ENCODE measurements at places on chromosomes 1 and 21.
A peak's percentile ranks its signal among the peaks of the same experiment; 100 is the strongest.

DNA sequence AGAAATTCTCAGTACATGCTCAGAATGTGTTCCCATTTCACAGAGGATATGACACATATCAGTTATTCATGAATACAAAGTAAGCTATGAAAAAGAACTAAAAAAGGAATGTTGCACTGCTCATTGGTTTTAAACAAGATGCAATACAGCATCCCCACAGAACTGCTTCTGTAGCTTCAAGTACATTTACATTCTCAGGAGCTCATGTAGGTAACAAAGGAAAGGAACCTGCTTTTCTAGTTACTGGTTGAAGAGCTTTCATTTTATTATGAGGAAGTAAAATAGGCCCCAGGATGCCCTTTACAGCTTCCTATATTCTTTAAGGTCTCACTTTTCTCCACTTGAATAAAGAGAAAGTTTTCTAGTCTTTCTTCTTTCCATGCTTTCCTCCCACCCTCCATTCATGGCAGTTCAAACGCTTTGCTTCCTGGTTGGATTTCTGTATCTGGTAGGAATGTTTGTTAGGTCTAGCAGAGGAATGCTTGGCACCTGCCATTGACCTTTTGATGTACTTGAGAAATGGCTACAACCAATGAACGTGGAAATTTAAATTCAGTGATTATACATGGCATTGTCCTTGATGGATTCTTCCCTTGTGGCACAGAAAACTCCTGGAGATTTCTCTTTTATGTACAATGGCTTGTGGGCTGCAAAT, 27.1 kb upstream of the KCNK2 start:
- no peak for DNase-seq

- DNase-seq: peak; percentile 17
These were observed 567.6 kb downstream of the MRPL39 start for GRCh38 chr21:25039461-25040380.

GRCh38 chr1:233295975-233296322, 424 bp upstream of the PCNX2 start:
- DNase-seq: no peak

DNA sequence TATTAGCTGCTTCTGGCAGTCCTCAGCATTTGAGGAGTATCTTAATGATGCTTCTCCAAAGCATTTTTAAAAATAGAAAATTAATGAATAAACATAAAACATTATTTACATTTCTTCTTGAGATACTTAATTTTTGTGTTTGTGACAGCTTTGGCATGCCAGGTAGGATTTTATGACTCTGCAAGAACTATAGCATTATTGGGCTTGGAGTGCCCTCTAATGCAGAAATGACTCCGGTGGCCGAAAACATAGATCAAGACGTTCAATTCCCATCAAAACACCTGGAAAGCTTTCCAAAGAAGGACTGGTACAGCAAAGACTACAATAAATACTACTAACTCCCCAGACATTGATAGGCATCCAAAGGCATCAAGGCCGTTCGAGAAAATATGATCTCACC, 366.4 kb upstream of the CXADR start:
- DNase-seq: no peak

DNA sequence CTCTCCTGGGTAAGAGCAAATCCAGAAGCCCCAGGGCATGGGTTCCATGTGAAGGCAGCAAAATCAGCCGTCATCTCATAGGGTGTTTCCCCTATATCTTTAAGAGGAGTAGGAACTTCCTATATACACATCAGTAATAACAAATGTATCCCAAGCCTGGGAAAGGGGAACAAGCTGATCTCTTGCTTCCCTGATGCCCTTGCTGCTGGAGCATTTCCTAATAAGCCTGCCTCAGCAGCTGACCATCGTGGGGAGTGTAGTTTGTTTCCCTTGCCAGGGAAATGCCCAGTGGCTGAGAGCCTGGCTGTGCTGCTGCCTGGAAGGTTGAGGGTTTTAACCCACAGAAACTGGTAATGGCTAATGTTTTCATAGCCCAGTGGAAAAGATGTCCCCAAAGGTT, 177.0 kb downstream of the NPHP4 start:
- no peak for DNase-seq

GRCh38 chr1:115156826-115157468, 67.6 kb upstream of the TSPAN2 start:
- DNase-seq: no peak

All from renal pelvis (tissue), 12 donors.